ENCODE measurements at places on chromosomes 16 and 17.
A peak's percentile ranks its signal among the peaks of the same experiment; 100 is the strongest.

- no peak for DNase-seq
Observed at GRCh38 chr17:9123594-9124553, 102.6 kb downstream of the NTN1 start.

GRCh38 chr17:76597156-76598003, 11.7 kb upstream of the ST6GALNAC2 start:
- no peak for DNase-seq

DNA sequence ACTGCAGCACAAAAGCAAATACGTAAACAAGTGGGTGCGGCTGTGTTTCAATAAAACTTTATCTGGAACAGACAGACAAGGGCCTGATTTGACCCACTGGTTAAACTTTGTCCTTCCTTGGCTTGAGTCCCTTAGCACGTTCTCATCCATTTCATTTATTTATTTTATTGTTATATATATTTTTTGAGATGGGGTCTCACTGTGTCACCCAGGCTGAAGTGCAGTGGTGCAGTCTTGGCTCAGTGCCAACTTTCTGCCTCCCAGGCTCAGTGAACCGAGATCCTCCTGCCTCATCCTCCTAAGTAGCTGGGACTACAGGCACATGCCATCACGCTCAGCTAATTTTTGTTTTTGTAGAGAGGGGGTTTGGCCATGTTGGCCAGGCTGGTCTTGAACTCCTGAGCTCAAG, 64.3 kb downstream of the MYH11 start:
- no peak for DNase-seq

- no peak for DNase-seq
Observed at GRCh38 chr16:880471-881171, 80.1 kb upstream of the GNG13 start.

DNA sequence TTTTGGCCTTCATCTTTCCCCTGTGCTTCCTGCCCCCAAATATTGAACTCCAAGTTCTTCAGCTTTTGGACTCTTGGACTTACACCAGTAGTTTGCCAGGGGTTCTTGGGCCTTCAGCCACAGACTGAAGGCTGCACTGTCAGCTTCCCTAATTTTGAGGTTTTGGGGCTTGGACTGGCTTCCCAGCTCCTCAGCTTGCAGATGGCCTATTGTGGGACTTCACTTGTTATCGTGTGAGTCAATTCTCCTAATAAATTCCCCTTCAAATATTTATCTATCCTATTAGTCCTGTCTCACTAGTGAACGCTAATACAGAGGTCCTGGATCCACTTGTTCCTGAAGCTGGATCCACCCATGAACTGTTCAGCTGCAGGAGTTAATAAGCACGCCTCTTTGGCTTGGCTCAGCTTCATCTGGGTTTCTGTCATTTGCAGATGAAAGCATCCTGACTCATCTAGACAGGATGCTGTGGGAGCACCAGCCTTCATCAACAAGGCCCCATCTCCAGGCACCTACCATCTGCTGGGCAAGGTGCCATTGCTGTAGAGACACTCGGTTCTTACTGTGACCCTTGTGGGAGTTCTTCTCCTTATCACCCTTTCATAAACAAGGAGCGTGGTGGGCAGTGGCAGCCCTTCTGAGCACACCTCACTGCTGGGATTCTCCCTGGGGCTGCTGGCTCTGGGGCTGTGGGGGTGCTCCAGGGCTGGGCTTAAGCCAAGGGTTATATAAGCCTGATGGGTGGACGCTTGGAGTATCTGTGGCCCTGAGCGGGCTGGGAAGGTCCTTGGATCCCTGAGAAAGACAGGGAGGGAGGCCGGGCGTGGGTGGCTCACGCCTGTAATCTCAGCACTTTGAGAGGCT, 23.1 kb downstream of the LAT start:
- peak; percentile 57 for DNase-seq

GRCh38 chr17:48513097-48513496, 17.7 kb downstream of the HOXB1 start:
- DNase-seq = no peak

GRCh38 chr16:84497418-84498222, 6.8 kb downstream of the MEAK7 start:
- DNase-seq = no peak

All from T-helper 22 cell (primary cell).